A549 treated with DMSO at 1 μM for 4 hours (cell line): ENCODE measurements at places on chromosomes 7 and 10. TPM values are rescaled to one million over a fixed set of nuclear protein-coding genes. Genes with fewer than 3 reads are reported as not detected.

The SEMA3E gene
- 2.2 to 3.9 TPM (median 3.1 TPM) in 5 replicates for total RNA-seq

The DNA2 gene
- 8.7 to 12.6 TPM (median 11.8 TPM) in 5 replicates for total RNA-seq

The KDM7A gene
- total RNA-seq = 2.6 to 3.8 TPM (median 3.4 TPM) in 5 replicates

The RASA4B gene
- 1.4 to 1.9 TPM (median 1.7 TPM) in 5 replicates for total RNA-seq

The GIMAP8 gene
- total RNA-seq = not detected in 5 replicates

The WNT8B gene
- total RNA-seq = 0.07 TPM in 1 of 5 replicates, not detected in the others

The LIPF gene
- not detected in 5 replicates for total RNA-seq

The PRRT4 gene
- 0.19 to 0.43 TPM (median 0.37 TPM) in 5 replicates for total RNA-seq

The GCC1 gene
- total RNA-seq = 14.8 to 15.9 TPM (median 15.6 TPM) in 5 replicates

The NKX2-3 gene
- total RNA-seq = 0.06 TPM in 1 of 5 replicates, not detected in the others

The SH3PXD2A gene
- total RNA-seq = 1.7 to 3.2 TPM (median 2.6 TPM) in 5 replicates

The CLDN3 gene
- total RNA-seq = 1.6 to 3.7 TPM (median 2.8 TPM) in 5 replicates

The ENTPD7 gene
- total RNA-seq = 14.1 to 19.3 TPM (median 17.9 TPM) in 5 replicates

The SNX10 gene
- total RNA-seq = 2.8 to 5.4 TPM (median 4.2 TPM) in 5 replicates

The PAX4 gene
- not detected in 5 replicates for total RNA-seq

The GNGT1 gene
- 0.09 TPM in 1 of 5 replicates, not detected in the others for total RNA-seq

The FXYD4 gene
- total RNA-seq = not detected in 5 replicates

The RAB19 gene
- total RNA-seq = not detected in 5 replicates

The ABCF2 gene
- 65.3 to 71.7 TPM (median 70.5 TPM) in 5 replicates for total RNA-seq

The GBX1 gene
- 0.18 TPM in 1 of 5 replicates, not detected in the others for total RNA-seq

The HTR5A gene
- total RNA-seq = not detected in 5 replicates

The TEX36 gene
- not detected in 5 replicates for total RNA-seq

The MMD2 gene
- total RNA-seq = not detected in 5 replicates

The CPN1 gene
- 0.16 to 0.60 TPM (median 0.41 TPM) in 5 replicates for total RNA-seq

The SEMA3C gene
- 46.4 to 76.0 TPM (median 61.3 TPM) in 5 replicates for total RNA-seq

The STAG3 gene
- total RNA-seq = 0.08 to 0.27 TPM (median 0.14 TPM) in 4 of 5 replicates, not detected in the other

The MEIG1 gene
- total RNA-seq = 0.65 to 0.93 TPM (median 0.73 TPM) in 4 of 5 replicates, not detected in the other

The SPDYE1 gene
- not detected in 5 replicates for total RNA-seq
